ENCODE measurements at places on chromosomes 5 and 9. TPM values are rescaled to one million over a fixed set of nuclear protein-coding genes. Genes with fewer than 3 reads are reported as not detected.

The FGF18 gene
- not detected for total RNA-seq

The INSL6 gene
- total RNA-seq, result not detected

The ANKDD1B gene
- 0.23 TPM for total RNA-seq

The CTSV gene
- 1.9 TPM for total RNA-seq

The FOXD4L6 gene
- total RNA-seq, result under 0.01 TPM

The CAMK4 gene
- total RNA-seq, result 1.7 TPM

The LCNL1 gene
- 6.1 TPM for total RNA-seq

The ADAMTS2 gene
- total RNA-seq, result 67.2 TPM

The NUTM2F gene
- not detected for total RNA-seq

The SPZ1 gene
- total RNA-seq, result not detected

The SPINK6 gene
- not detected for total RNA-seq

The ENTREP1 gene
- total RNA-seq, result 0.23 TPM

The GRM6 gene
- not detected for total RNA-seq

The CKMT2 gene
- total RNA-seq, result 12.8 TPM

The NAIP gene
- total RNA-seq, result 1.9 TPM

The NTNG2 gene
- total RNA-seq, result 1.5 TPM

The CTXN3 gene
- not detected for total RNA-seq

The SPATA31E1 gene
- total RNA-seq, result not detected

All from smooth muscle cell of the coronary artery (primary cell).